ENCODE measurements at places on chromosomes 1 and 21.

DNA sequence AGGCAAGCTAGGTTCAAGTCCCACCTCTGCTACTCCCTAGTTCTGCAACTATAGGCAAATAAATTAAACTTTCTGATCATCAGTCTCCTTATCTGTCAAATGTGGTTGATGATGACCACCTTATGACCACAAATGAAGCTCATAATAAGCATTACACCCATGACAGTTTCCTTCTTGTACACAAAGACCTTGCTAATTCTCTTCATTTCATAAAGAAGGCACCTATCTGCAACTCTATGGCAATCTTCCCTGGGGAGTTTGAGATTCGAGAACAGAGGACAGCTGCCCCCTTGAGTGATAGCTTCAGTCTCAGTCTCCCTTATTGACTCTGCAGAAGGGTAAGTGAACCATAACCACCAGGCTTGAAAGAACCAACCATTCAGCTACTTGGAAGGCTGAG, 503.1 kb upstream of the DAB1 start:
- DNase-seq, result no peak

- DNase-seq, result no peak
Observed at GRCh38 chr1:25099343-25099951, 132.9 kb downstream of the SYF2 start.

- no peak for DNase-seq
Observed at GRCh38 chr1:226722901-226723656, 16.0 kb downstream of the ITPKB start.

GRCh38 chr1:208997726-208998312, 585.7 kb upstream of the CAMK1G start:
- no peak for DNase-seq

DNA sequence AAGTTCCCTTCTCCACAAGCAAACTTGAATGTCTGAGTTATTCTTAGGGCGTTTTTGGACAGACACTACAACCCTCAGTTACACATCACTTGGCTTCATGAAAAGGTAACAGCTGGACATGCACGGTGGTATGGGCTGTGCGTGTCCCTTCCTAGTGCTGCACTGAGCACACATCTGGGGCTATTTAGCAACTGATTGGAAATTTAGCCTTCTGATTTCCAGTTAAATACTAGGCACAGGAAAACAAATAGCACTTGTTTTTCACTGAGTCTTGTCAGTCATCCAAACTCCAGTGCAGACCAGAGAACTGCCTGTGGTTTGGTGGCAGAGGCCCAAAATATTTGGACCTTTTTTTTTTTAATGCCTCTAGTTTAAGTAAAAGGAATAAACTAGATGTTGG, 134.7 kb downstream of the TGFBR3 start:
- DNase-seq, result no peak

DNA sequence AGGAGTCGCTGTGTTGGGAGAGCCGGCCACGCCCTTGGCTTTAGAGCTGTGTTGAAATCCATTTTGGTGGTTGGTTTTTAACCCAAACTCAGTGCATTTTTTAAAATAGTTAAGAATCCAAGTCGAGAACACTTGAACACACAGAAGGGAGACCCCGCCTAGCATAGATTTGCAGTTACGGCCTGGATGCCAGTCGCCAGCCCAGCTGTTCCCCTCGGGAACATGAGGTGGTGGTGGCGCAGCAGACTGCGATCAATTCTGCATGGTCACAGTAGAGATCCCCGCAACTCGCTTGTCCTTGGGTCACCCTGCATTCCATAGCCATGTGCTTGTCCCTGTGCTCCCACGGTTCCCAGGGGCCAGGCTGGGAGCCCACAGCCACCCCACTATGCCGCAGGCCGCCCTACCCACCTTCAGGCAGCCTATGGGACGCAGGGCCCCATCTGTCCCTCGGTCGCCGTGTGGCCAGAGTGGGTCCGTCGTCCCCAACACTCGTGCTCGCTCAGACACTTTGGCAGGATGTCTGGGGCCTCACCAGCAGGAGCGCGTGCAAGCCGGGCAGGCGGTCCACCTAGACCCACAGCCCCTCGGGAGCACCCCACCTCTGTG, 4.7 kb downstream of the C1orf35 start:
- DNase-seq, result no peak

DNA sequence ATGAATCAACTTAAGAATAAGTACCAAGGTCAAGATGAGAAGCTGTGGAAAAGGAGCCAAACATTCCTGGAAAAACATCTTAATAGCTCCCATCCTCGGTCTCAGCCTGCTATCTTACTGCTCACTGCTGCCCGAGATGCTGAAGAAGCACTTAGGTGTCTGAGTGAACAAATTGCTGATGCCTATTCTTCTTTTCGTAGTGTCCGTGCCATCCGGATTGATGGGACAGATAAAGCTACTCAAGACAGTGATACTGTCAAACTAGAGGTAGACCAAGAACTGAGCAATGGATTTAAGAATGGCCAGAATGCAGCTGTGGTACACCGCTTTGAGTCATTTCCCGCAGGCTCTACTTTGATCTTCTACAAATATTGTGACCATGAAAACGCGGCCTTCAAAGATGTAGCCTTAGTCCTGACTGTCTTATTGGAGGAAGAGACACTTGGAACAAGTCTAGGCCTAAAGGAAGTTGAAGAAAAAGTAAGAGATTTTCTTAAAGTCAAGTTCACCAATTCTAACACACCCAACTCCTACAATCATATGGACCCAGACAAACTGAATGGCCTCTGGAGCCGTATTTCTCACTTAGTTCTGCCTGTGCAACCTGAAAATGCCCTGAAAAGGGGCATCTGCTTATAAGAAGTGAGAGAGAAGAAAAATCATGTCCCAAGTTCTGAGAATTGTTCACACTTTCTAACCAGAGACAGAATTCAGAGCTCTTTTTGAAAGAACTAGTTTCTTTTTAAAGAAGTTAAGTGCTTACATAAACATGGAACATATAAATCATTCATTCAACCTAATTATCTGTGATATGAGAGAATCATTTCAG, 35.7 kb downstream of the TOR1AIP1 start:
- no peak for DNase-seq

GRCh38 chr21:33058527-33058926, 11.4 kb upstream of the OLIG1 start:
- DNase-seq, result no peak

- DNase-seq, result no peak
Observed at GRCh38 chr21:18387994-18388393, 15.6 kb downstream of the TMPRSS15 start.

GRCh38 chr1:11441211-11441952, 37.6 kb upstream of the DISP3 start:
- no peak for DNase-seq

DNA sequence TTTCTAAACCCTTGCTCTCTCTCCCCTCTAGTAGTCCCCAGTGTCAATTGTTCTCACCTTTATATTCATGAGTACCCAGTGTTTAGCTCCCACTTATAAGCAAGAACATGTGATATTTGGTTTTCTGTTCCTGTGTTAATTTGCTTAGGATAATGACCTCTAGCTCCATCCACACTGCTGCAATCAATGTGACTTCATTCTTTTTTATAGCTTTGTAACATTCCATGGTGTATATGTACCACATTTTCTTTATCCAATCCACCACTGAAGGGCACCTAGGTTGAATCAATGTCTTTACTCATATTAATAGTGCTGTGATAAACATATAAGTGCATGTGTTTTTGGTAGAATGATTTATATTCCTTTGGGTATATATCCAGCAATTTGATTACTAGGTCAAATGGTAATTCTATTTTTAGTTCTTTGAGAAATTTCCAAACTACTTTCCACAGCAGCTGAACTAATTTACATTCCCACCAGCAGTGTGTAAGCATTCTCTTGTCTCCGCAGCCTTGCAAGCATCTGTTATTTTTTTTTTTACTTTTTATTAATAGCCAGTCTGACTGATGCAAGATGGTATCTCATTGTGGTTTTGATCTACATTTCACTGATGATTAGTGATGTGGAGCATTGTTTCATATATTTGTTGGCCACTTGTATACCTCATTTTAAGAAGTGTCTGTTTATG, 277.8 kb downstream of the LTN1 start:
- DNase-seq, result no peak

DNA sequence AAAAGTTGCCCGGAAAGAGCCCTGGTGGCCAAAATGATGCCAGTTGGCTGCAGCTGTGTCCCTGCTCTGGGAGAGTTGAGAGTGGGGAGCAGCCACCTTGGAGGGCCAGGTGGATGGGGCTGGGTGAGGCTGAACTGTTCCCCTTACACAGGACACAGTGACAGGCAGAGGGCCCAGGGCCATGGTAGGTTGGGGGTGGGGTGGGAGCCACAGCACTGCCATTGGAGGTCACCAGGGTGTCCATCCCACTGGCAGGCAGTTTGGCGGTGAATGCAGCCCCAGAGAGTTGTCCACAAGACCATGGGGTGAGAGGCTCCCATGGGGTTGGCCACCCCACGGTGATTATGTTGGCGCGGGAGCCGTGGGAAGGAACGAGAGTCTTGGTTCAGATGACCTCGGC, 87.7 kb downstream of the POFUT2 start:
- no peak for DNase-seq

DNA sequence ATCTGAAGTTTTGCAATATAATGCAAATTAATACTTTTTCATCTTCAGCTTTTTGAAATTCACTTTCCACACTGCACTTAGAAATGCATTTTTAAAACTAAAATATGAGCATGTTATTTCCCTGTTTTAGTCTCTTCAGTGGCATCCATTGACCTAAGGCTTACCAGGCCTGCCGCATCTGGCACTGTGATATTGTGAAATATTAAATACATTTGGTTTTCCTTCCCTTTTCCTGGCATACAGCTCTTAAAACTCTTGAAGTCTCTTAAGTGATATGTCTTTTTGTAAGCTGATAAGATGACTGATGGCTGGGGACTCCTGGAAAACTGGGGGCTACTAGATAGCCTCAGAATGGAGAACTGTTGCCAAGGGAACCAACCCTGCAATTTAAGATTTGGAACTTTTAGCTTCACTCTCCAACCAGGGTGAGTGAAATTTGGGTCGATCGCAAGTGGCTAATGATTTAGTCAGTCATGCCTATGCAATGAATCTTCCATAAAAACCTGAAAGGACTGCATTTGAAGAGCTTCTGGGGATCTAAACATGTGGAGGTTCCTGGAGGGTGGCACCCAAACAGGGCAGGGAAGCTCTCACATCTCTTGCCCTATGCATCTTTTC, 75.5 kb upstream of the PDC start:
- no peak for DNase-seq

DNA sequence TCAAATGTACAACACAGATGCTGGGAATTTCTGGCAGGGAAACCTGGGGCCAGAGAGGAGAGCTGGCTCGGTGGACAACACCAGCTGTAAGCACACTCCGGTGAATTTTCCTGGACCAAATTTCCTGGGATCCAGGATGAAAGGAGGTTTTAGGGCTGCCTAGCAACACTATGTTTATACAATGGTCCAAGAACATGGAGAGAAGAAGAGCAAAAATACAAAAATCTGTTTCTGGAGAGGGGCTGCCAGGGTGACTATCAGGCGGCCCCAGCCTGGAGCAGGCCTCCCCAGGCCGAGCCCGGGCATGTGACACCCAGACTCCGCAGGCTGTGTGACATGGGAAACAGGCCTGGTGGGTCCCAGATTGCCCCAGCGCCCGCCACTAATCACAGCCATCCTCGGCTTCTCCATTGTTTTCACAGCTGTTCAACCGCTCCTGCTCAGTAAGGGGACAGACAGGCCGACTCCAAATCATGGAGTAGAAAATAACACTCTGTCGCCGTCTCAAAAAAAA, 336.0 kb upstream of the NFIA start:
- DNase-seq, result no peak

DNA sequence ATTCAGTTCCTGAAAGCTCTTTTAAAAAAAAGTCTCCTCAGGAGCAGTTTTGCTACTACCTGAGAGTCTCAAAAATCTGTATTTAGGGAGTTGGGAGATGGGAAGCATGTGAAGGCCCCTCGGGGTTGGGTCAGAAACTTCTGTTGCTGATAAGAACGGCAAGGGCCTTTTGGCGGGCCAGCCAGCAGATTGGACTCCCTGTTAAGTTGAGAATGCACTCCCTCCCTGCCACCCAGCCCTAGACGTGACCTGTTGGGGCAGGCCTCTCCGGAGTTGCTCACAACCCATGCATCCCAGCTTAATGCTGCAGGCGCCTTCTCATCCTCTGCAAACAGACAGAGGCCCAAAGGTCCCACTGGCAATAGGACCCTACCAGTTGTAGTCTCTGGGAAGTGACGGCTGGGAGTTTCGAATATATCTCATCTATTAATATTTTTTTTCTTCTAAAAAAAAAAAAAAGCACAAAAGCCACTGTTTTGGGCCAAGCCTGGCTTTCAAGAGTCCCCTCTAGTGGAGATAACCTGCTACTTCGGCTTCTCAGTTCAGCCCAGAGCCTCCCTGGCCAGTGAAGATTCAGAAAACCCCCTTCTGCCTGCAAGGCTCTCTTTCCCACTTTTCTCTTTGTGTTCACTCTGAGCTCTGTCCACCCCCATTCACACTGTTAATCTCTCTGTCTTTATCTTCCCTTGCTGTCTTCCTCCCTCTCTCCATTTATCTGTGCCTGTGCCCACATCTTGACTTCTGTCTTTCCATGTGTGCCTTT, 5.3 kb downstream of the PLXNA2 start:
- DNase-seq, result no peak

DNA sequence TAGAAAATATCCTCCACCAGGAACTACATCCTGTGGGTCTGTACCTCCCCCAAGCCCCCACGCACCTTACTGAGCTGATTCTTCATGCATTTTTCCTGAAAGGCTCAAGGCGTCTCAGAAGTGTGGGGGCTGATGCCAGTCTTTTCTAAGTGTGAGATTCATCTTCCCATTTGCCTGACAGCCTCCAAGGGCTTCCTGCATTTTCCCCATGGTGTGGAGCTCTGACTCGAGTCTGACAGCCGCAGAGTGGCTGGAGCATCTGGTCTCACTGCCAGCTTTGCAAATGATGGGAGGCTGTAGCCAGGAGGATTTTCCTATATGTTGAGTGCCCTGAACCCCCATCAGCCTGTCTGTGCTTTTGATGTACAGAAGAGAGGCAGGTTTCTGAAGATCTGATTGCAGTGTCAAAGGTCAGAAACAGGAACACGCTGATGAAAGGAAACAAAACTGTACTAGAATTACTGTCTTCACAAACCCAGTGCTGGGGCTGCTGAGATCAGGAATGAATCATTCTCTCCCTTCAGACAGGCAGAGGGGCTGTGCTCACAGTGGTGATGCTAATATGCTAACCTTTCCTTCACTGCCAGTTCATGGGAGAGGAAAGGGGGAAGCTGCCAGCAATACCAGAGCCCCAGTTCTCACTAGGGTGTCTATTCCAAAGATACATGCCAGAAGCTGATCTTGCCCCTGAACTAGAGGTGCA, 201.5 kb upstream of the C1orf174 start:
- no peak for DNase-seq

DNA sequence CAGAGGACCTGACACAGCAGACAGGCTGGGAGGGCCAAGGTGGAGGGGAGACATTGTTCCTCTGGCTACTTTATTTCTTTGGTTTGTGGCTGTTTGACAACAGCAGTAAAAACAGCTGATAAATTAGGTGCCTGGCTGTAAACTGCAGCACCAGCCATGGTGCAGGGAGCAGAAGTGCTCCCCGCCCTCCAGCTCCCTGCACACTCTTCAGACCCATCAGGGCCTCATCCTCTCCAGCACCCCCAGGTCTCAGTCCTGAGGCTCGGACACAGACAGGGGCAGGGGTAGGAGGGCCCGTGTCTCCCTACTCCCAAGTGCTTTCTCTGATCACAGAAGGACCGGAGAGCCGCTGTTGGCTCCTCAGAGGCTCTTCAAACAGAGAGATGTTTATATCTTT, 17.7 kb upstream of the LRRN2 start:
- no peak for DNase-seq

Data from stimulated activated CD8-positive, alpha-beta memory T cell treated with anti-CD3 and anti-CD28 coated beads, Interleukin-15, amount 100 ng/mL, for 1 hour (primary cell).